ENCODE measurements at places on chromosomes 4 and X.

DNA sequence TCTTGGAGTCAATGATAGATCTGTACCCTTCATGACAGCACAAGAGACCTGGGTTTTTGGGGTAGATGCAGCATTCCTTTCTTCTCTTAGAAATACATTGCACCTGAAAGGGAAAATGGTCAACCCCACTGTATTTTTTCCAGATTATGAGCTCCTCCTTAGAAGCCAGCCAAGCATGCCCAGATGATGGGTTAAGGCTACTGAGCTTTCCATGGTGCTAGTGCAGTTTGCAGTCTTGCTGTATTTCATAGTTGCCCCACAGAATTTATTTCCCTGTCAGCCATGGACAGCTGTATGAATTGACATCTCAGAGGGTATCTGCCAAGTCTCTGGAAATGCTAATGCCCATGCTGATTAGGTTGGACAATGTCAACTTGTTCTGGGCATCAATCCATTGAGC is 73.7 kb upstream of the H2AZ1 start:
- no peak for DNase-seq

- no peak for DNase-seq
These were observed 723.9 kb downstream of the FAT4 start for GRCh38 chr4:126038502-126039144.

GRCh38 chrX:45517090-45517973 is 316.7 kb upstream of the DIPK2B start:
- peak; percentile 74 for DNase-seq

- DNase-seq: no peak
These were observed 20.5 kb upstream of the PRR32 start for GRCh38 chrX:126799059-126799458.
